Brain pericyte (primary cell): ENCODE measurements at places on chromosomes 1 and 21.

- no peak for DNase-seq
Observed at GRCh38 chr1:165468726-165469249, 23.9 kb upstream of the RXRG start.

DNA sequence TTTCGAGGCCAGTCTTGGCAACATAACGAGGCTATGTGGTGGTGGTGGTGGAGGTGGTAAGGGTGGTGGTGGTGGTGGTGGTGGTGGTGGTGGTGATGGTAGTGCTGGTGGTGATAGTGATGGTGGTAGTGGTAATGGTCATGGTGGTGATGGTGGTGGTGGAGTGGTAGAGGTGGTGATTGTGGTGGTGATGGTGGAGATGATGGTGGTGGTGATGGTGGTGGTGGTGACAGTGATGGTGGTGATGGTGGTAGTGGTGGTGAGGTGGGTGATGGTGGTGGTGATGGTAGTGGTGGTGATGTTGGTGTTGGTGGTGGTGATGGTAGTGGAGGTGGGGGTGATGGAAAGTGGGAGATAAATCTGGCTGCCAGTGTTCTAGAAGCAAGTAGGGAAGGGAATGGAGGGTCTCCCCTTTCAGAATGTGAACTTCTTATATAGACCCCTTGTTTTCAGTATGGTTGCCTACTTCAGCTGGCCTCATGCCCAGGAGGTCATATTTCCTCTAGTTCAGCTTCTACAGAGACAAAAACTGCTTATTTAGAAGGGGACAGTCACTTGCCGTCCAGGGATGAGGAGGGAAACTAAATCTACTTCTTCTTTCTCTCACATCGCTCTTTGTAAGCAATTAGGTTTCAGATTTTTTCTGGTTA is 27.5 kb downstream of the SH3BGR start:
- no peak for DNase-seq

DNA sequence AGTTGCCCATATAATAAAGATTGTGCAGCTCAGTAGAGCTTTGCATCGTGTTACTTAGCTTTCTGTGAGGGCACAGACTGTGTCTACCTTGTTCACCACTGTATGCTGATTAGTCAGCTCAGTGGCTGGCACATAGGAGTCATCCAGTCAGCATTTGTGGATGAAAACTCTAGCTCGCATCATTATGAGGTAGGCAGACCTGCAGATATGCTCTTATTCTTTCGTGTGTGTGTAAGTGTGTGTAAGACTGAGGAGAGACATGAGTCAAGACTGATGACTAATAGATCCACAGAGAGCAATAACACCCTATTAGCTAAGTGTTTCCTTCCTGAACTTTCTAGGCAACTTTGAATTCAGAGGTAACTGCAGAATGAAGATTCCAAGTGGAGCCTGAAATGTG is 17.1 kb downstream of the TTF2 start:
- DNase-seq, result no peak

- peak; percentile 45 for DNase-seq
Observed at GRCh38 chr1:15454256-15454655, 2.3 kb upstream of the CELA2A start.

GRCh38 chr1:244006961-244007360 is 44.1 kb upstream of the ZBTB18 start:
- no peak for DNase-seq

DNA sequence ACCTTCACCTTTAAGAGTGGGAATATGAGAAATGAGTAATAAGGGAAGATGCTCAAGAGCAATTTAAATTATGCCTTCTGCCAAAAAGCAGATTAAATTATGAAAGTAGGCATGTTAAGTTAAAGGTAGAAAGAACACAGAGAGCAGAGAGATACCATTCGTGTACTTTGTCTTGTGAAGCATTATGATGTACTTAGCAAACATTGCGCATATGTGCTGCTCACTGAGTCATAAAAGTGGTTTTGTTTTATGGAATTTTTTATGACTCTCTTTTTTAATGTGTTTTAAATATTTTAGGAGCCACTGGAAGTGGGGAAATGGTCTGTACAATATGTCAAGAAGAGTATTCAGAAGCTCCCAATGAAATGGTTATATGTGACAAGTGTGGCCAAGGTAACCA is 35.3 kb downstream of the MTF2 start:
- DNase-seq, result no peak

DNA sequence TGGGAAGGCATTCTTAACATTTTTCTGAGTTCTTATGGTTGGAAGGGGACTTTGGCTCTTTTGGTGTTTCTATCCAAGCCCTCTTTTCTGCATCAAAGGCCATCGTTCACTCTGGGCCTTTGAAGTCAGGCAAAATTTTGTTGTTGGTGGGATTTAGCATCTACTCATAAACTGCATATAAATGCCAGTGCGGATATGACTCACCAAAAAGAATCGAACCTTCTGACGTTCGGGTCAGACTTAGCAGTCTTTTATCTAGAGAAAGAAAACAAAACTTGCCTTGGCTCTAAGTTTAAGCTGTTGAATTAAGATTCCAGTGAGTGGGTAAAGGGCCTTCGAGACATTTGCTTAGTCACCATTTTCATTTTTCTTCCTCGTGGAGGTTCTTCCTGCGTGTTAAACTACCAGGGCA is 51.4 kb downstream of the EVA1C start:
- peak; percentile 55 for DNase-seq

- DNase-seq, result no peak
Observed at GRCh38 chr1:7579831-7580804, 191.0 kb upstream of the VAMP3 start.

DNA sequence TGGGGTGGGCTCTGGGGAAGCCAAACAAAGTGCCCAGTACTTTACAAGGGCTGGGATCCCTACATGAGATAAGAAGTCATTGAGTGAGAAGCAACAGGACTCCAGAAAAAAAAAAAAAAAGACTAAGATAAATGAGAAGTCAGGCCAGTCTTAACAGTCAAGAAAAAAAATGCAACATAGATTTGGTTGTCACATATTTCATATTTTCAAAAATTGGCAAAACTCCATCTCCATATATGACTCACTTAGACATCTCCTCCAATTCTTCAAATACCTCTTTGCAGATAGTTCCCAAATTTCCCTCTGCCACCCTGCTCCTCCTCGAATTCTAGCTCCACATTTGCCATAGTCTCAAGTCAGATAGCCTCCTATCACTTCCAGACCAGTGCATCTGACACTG is 20.9 kb upstream of the SIPA1L2 start:
- DNase-seq, result no peak

- DNase-seq, result no peak
Observed at GRCh38 chr1:10444795-10445397, 4.9 kb upstream of the CORT start.

DNA sequence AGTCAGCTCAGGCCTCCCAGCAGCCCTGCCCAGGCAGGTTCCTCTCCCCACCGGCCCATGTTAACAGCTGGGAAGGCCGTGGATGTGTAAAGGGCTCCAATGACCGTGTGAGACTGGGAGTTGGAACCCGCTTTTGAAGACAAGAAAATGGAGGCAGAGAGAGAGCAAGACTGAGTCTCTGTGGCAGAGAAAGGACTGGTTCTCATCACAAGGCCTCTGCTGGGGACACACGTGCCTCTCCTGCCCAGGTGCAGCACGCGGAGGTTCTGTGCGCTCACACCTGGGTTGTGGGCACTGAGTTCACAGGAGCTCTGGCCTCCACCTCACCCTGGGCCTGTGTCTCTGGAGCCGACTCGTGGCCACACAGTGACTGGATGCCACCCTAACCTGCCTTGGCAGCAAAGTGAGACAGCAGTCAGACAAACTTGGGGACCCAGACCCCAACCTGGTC is 27.0 kb downstream of the RUNX3 start:
- DNase-seq, result no peak

DNA sequence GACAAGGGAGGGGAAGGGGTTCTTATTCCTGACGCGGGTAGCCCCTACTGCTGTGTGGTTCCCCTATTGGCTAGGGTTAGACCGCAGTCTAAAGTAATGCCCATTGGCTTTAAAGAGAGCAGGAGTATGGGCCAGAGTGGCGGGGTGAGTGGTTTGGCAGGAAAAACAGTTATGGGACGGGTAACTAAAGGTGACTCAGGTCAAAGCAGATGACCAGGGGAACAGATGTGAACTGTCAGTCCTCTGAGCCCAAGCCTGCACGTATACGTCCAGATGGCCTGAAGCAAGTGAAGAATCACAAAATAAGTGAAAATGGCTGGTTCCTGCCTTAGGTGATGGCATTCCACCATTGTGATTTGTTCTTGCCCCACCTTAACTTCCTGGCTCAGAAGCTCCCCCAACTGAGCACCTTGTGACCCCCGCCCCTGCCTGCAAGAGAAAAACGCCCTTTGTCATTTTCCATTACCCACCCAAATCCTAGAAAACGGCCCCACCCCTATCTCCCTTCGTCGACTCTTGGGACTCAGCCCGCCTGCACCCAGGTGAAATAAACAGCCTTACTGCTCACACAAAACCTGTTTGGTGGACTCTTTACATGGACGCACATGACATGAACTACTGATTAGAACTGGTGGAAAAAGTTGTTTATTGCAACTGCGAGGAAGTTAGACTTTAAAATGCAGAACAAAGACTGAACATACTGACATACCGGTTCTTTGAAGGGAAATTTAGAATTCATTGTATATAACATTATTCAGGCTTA is 758 bp upstream of the ATAD3B start:
- DNase-seq, result no peak

GRCh38 chr1:160954158-160955104 is at the start of gene ITLN2:
Gene ITLN2 (minus strand): TSS chr1:160954809. CDS start chr1:160954741, 68 bp downstream.
- DNase-seq, result no peak

GRCh38 chr1:67916140-67916886 is 83.0 kb upstream of the GNG12 start:
- no peak for DNase-seq

GRCh38 chr1:109783436-109783835 is 19.7 kb upstream of the EPS8L3 start:
- no peak for DNase-seq

DNA sequence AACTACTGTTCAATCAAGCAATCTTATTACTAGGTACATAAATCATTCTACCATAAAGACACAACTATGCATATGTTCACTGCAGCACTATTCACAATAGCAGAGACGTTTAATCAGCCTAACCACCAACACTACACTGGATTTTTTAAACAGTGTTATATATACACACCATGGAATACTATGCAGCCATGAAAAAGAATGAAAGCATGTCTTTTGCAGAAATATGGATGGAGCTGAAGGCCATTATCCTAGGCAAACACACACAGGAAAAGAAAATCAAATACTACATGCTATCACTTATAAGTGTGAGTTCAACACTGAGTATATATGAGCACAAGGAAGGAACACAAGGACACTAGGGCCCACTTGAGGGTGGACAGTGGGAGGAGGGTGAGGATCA is 159.2 kb downstream of the DPYD start:
- no peak for DNase-seq

DNA sequence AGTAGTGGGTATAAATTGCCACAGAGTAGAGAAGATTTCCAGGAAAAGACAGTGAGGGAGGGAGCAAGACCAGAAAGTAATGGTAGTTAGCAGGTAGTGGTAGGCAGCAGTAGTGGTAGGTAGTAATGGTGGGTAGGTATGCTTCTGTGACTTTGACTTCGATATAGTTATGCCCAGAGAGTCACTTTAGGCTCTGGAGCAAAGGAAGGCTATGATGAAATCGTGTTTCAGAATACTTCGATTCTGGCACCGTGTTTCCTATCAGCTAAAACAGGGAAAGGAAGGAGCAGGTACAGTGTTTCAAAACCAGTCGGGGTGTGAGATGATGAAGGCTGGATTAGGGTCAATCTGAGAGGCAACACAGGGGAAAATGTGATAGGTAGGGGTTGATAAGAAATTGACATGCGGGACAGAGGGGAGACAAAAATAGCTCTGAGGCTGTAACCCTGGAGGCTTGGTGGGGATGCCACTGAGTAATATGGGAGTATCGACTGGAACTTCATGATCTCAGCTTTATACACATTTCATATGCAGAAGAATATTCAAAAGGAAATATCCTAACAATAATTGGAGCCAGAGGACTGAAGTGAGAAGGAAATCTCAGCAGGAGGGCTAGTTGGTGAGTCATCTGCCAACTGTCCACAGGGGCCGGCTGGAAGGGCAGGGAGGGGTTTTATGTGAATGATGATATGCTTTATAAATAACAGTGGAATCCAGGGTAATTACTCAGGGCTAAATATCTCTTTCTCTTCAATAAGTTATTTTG is 25.2 kb upstream of the TRIM45 start:
- peak; percentile 55 for DNase-seq

GRCh38 chr21:34354836-34355235 is 9.0 kb upstream of the KCNE2 start:
- DNase-seq, result no peak

DNA sequence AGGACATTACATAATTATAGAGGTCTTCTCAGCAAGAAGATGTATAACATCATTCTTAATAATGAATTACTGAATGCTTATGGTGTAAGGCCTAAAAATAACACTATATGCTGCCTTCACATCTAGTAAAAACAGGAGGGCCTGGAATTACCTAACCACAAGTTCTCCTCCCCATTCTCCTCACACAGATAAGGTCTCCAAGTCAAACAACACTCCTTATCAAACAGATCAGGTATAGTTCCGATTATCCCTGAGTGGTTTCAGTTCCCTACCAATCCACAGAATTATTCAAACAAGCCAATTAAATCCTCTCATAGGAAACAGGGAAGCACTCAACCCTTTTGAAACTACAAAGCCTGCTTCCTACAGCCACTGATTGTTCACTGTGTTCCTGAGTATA is 4.0 kb upstream of the AGBL4 start:
- no peak for DNase-seq

- no peak for DNase-seq
Observed at GRCh38 chr1:15151377-15151806, 2.2 kb upstream of the TMEM51 start.

DNA sequence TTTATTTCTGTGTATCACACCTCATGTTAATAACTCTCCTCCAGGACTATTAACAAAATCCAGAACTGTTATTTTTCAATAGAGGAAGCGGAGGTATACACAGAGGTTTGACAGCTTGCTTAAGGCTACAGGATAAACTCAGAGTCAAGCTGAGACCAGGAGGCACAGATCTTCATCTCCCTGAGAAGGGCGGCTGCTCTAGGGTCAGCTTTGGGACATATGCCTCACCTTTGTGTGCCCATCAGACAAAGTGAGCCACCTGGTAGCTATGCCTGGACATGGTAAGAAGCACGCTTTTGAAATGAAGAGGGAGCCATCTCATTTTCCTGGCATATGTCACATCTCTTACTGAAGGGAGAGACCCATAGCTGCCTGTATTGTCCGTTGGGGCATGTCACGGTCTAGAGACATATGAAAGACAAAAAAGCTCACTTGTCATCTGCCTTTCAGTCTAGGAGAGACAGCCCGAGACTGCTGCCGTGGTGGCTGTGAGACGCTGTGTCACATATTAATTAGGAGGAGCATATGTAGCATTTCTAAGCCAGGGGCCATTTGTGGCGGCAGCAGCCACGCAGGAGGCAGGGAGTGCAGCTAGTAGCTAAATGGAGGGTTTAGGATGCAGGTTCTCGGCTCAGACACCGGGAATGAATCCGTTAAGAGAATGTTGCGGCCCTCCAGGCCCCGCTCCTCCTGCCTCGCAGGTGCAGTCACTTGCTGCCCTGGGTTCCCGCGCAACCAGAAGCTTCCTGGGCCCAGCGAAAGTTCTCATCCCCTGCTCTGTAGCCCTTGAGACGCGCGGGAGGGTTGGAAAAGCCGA is 161.3 kb upstream of the C1orf21 start:
- no peak for DNase-seq

GRCh38 chr1:109312246-109312645 is 5.4 kb upstream of the MYBPHL start:
- no peak for DNase-seq

- DNase-seq, result no peak
Observed at GRCh38 chr1:172283766-172284165, 136.7 kb upstream of the C1orf105 start.
